Cardiac ventricle fibroblast (primary cell): ENCODE measurements at places on chromosomes 6 and 20. TPM values are rescaled to one million over a fixed set of nuclear protein-coding genes. Genes with fewer than 3 reads are reported as not detected.

The RPS6KA2 gene
- total RNA-seq, result 198 and 224 TPM in 2 replicates

The PAK5 gene
- total RNA-seq, result not detected in 2 replicates

The PCED1A gene
- total RNA-seq, result 34.2 and 45.4 TPM in 2 replicates

The FAM83B gene
- not detected in 2 replicates for total RNA-seq

The KIFC1 gene
- total RNA-seq, result 1.3 and 5.0 TPM in 2 replicates

The KCNQ5 gene
- 0.24 and 0.25 TPM in 2 replicates for total RNA-seq

The IL17A gene
- not detected in 2 replicates for total RNA-seq

The FNDC11 gene
- total RNA-seq, result 0.05 and 0.12 TPM in 2 replicates

The LY6G6D gene
- not detected in 2 replicates for total RNA-seq

The HNF4A gene
- not detected in 2 replicates for total RNA-seq
